ENCODE measurements at places on chromosomes 5 and 9. TPM values are rescaled to one million over a fixed set of nuclear protein-coding genes. Genes with fewer than 3 reads are reported as not detected.

C1QTNF2 gene
- 0.61 TPM for total RNA-seq

SPOCK1 gene
- total RNA-seq, result 3.7 TPM

LRRC19 gene
- total RNA-seq, result not detected

DNA sequence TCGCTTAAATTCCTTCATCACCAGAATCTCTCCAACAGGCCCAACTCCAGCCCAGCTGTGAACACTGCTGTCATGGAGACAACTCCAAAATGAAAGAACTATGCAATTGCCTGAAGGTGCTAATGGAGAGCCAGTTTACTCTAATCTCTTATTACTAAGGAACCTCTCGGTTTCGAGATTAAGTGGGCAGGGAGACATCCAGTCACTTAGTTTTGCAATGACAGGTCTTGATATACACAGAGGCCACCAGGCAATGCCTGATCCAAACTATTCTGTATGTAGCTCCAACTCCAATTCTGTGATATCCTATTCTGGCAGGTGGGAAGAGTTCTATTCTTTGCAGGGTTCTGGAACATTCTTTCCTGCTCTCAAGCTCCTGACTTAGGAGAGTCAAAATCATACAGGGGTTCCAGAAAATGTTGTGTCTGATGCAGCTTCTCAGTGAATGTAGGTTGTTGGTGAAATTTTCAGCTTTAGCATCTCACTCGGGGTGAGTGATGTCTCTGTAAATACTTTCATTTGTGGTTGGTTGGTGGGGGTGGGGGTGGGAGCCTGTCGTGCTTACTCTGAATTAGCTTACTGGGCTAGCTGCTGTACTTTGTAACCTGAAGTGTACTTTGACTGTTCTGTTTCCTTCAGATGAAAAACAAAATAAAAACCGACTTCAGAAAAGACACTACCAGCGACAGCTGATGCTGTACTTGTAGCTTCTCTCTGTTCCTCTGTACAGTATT, 170.9 kb downstream of the PALM2AKAP2 start:
- DNase-seq, result no peak

GRCh38 chr9:38066914-38067858, 1.8 kb downstream of the SHB start:
- DNase-seq, result no peak
